ENCODE measurements at places on chromosomes 12 and 14. TPM values are rescaled to one million over a fixed set of nuclear protein-coding genes. Genes with fewer than 3 reads are reported as not detected.

DNA sequence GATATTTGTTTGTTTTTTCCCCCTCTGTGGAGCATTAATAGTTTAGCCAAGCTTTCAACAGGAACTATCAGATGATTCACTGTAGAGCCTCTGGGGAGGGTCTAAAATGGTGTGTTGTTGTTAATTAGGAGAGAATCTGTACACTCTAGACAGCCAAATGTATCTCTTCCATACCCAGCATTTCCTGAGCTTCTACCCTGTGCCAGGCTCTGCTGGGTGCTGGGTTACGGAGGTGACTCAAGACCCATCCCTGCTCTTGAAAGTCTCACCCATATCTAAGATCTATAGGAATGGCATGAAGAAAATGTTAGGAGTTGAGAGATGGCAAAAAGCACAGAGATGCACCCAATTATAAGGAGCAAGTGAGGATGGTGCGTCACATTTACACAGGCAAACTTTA, 245.8 kb downstream of the C12orf75 start:
- DNase-seq: no peak

GLT8D2 gene
- 6.8 TPM for total RNA-seq

IGF1 gene
- total RNA-seq: not detected

COL2A1 gene
- 14.6 TPM for total RNA-seq

P2RX2 gene
- 0.84 TPM for total RNA-seq
